Cardiac septum (tissue), 1 donor: ENCODE measurements at places on chromosomes 4 and X.

DNA sequence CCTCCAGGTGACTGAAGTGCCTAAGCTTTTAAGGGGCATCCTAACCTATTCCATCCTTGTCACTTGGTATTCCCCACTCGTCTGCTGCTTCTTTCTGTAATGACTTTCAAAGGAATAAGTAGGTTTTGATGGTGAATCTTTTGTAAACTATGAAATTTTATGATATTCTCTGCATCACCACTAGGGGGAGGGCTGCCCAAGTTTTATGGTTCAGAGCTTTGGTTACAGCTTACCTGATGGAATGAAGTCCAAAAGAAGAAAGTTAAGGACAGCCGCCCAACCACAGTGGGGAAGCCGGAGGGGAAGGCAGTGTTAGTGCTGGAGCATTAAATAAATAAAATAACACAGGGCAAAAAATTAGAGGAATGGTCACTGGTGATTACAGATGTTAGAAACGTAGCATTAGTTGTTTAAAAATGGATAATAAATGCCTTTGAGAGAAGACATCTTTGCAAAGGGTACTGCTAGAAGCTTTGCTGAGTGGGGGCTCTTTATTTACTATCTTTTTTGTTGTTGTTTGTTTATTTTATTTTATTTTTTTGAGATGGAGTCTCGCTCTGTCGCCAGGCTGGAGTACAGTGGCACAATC is 204.9 kb downstream of the GBA3 start:
- no peak for DNase-seq

- no peak for DNase-seq
These were observed 723 bp downstream of the MORC4 start for GRCh38 chrX:106999002-106999975.

DNA sequence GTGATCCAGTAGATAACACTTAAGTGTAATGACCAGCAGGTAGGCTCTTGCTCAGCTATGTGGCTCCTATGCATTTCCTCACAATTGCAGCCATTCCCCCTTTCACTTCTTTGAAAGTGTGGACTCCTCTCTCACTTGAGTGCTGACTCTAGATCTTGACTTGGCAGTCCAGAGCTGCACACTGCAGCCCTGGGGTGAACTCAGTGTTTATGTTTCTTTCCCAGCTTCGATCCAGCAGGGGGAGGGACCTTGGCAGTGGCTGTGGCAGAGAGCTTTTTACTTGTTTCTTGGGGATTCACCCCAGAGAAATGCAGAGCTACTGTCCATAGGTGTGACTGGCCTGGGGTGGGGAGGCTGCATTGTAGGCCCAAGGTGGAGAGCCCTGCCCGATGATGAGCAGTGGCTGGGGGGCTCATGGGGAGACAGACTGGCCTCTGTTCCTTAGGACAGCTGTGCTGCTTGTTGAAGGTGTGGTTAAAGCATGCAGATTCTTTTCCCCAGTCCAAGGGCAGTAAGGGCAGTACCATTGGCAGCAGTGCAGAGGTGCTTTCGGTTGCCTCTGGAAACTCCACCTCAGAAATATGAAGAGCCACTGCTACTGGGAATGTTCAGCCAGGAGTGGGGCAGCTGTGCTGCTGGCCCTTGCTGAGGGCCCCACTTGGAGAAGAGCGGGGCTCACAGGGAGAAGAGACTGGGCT is 134.7 kb downstream of the SH3BGRL start:
- DNase-seq = no peak

- DNase-seq = no peak
These were observed 343.1 kb downstream of the MID1IP1 start for GRCh38 chrX:39144323-39144722.

DNA sequence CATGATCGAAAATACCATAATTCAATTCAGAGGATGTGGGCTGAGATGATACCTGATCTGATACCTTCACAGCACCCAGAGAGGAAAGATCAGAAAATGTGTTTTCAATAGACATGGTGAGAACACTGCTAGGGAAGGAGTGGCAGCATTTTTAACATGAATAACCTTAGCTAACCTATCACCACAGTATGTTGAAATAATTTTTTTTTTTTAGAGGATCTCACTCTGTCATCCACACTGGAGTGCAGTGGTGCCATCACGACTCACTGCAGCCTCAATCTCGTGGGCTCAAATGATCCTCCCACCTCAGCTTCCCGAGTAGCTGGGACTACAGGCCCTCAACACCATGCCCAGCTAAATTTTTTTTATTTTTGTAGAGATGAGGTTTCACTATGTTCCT is 90.5 kb upstream of the RAPGEF2 start:
- no peak for DNase-seq

DNA sequence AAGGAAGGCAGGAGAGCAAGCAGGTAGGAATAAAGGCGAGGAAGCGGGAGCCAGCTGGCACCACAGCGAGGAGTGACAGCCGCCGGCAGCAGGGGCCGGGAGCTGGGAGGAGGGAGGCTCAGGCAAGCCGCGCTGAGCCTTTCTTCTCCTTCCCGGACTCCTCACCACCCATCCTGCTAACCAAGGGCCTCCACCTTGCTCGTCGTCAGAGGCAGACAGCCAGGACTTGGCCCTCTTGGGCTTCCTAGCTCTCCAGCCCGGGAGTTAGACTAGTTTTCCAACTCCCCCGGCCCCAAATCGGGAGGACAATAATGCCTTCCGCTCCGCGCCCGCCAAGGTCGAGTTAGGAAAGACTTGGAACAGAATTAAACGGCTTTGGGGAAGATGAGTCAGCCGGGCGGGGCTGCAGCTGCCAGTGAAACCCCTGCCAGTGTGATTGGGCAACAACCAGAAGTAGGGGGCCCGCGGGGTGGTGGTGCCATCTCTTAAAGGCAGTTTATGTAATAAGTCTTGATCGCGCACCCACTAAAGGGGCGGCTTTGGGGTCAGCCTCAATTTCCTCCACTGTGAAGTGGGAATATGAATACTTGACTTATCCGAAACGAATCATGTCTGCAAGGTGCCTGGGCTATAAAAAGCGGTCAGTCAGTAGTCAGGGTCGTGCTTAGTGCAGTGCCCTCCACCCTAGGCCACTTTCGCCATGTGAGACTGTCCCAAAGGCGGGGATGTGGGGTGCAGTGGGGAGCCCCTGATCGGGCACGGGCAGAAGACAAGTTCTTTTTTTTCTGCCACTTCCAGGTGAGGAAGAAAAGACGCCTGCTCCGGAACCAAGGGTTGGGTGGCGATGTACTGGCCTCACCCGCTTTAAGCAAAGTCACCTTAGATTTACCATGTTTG is 6.7 kb upstream of the HSD17B10 start:
- peak; percentile 81 for DNase-seq

- DNase-seq = no peak
These were observed 19.1 kb upstream of the TEX13B start for GRCh38 chrX:108001218-108001814.

GRCh38 chr4:162891788-162892707 is 274.6 kb downstream of the NAF1 start:
- no peak for DNase-seq

DNA sequence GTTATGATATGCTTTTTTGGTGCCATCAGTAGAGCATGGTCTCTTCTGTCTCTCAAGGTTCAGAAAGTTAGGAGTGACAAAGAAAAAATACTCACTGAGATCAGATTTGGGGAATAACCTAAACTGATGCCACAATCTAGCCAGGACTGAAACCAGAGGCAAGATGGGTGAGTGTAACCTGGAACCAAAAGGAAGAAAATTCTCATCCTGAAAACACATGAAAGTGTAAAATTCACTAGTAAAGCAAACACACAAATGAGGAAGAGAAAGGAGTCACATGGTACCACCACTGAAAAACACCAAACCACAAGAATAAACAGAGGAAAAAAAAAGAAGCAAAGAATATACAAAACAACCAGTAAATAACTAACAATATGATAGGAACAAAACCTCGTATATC is 96.4 kb downstream of the ANXA10 start:
- no peak for DNase-seq

GRCh38 chr4:159266981-159267868 is 164.3 kb downstream of the RAPGEF2 start:
- DNase-seq = no peak

DNA sequence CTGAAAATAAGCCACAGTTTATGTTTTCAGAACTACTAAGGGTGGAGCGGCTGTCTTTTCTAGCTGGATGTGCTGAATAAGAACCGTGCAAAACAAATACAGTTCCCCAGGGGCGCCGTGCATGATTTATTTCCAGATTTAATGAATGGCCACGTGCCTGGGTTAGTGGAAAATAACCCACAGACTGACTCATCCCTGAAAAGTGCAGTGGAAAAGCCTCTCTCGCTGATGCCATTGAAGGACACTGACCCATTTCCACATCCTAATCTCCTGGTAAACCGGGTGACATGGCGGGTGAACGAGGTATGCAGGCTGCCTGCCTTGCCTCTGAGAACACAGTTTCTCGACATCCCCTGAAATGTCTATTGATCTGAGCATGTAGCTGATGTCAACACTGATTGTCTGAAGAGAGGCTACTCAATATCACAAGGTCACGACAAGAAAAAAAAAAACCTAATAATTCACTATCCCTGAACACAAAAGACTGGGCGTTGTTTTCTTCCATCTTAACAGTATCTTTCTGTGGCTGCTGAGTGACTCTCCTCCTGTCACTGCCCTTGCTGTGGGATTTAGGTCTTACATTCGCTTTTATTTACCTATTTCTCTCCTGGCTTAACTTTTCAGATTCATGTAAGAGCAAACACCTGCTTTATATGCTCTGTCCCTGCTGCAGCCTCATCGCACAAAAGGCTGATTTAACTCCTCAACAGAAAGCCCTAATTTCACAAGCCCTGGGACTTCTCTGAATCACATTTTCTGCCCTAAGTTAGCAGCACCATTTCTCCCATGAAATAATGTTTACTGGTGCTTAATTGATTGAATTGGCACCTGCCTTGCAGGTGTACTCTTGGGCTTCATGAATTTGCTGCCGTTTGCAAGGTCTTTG is 76.9 kb upstream of the SCOC start:
- DNase-seq = no peak

DNA sequence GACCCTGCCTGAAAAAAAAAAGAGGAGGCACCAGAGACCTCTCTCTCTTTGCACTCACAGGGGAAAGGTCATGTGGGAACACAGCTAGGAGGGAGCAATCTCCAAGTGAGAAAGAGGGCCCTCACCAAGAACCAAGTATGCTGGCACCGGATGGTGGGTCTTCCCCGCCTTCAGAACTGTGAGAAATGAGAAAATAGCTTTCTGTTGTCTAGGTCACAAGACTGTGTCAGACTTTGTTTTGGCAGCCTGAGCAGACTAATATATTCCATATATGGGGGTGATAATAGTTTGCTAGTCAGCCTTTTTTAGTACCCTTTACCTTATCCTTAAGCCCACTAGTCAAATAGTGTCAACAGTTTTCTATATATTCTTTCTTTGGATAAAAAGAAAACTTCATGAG is 193.0 kb downstream of the TRIML1 start:
- no peak for DNase-seq

GRCh38 chr4:184833046-184833838 is 7.5 kb upstream of the ACSL1 start:
- no peak for DNase-seq

DNA sequence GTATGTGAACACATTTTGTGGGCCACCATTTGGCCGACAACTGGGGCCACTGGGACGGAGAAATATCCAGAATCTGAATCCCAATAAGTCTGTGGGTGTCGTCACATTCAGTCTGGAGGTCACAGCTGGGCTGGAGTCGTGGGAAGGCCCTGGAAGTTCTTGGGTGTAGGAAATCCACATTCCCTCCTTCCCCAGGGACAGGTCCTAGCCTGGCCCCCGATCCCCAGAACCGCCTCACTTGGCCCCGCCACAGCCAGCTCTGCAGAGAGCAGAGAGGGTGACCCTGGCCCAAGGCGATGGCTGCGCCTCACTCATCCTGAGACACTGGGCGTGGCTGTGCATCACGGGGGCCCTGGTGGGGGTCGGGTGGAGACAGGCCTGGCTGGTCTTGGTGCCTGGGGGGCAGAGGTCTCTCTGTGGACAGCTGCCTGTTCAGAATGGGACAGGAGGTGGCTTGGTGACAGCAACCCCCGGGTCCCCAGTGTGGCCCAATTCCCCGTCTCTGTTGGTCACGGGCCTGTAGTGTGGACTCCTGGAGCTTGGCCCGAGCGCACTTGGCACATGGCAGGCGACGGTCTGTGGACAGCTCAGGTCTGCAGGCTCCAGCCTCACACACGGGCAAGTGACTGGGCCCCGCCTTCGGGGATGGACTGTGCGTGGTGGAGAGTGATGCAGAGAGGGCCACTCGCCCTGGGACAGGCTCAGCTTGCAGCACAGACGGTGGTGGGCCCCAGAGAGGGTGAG is 16.4 kb downstream of the DOK7 start:
- DNase-seq = no peak
